ENCODE measurements at places on chromosomes 3 and 15.

- no peak for DNase-seq
Observed at GRCh38 chr15:39472621-39473297, 108.1 kb upstream of the THBS1 start.

DNA sequence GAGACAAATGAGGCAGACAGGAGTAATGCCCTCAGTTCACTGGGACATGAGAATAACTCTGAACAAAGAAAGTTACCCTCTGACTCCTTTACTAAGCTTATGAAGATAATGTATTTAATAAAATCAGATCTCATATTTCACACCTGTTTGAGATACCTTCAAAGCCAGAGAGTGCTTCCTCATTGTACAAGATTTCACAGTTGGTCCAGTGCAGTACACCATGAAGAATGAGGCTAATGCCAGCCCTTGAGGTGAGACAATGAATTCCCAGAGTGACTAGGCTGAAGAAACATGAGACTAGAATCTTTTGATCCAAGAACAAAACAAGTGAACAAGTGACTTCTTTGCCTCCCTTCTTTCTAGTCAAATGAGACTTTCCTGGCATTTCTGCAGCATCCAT, 1133.8 kb downstream of the TUSC7 start:
- no peak for DNase-seq

DNA sequence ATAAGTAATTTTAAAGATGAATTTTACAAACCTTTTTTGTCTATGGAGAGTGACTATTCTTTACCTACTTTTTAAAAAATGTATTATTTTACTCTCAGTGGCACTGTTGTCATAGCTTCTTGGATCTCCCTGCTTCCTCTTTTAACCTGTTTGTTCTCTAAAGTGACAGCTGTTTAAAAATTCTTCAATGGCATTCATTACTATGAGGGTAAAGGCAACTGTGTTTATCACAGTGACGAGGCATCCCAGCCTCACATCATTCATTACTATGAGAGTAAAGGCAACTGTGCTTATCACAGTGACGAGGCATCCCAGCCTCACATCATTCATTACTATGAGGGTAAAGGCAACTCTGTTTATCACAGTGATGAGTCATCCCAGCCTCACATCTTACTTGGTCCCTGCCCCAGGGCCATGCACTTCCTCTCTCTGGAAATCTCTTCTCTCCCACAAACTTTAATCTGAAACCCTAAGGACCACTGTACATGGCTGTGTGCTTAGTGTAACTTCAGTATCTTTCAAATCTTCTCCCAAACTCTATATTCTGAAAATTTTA, 101.7 kb upstream of the ZNF717 start:
- no peak for DNase-seq

- no peak for DNase-seq
Observed at GRCh38 chr3:188756241-188756640, 415.5 kb upstream of the TPRG1 start.

DNA sequence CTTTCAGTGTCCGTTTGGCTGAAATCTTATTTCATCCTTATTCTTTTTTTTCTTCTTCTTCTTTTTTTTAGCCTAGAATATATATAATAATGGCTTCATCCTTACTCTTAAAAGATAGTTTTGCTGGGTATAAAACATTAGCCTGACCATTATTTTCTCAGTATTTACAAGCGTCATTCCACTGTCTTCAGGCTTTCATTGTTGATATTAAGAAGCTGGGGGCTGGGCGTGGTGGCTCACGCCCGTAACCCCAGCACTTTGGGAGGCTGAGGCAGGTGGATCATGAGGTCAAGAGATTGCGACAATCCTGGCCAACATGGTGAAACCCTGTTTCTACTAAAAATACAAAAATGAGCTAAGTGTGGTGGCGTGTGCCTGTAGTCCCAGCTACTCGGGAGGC, 10.6 kb downstream of the ZNF710 start:
- no peak for DNase-seq

GRCh38 chr3:138908846-138909245, 38.1 kb downstream of the FOXL2 start:
- no peak for DNase-seq

DNA sequence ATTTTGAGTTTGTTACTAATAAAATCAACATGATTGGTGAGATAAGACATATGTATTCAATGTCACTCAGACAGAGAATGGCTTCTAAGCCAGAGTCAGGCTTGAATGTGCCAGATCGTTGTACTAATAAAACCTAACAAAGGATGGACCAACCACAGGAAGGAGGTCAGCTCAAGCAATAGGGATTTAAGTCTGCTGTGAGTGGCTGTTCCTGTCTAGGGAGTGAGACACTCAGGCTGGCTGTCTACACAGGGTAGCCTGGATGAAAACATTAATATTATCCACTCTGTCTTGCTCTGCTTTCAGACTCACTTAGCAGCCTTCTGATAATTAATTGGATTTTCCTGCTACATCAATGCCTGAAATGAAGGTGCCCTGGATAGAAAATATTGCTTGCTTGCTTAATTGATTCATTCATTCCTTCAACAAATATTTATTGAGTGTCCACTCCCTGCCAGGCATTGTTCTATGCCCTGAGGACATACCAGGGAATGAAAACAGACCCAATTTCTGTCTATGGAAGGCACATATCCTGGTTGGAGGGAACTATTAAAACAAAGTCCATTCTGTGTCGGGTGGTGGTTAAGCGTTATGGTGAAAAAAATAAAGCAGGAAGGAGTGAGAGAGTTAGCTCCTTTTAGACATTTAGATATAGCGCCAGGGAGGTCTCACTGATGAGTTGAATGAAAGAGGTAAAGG, 239.4 kb downstream of the CHST2 start:
- no peak for DNase-seq

DNA sequence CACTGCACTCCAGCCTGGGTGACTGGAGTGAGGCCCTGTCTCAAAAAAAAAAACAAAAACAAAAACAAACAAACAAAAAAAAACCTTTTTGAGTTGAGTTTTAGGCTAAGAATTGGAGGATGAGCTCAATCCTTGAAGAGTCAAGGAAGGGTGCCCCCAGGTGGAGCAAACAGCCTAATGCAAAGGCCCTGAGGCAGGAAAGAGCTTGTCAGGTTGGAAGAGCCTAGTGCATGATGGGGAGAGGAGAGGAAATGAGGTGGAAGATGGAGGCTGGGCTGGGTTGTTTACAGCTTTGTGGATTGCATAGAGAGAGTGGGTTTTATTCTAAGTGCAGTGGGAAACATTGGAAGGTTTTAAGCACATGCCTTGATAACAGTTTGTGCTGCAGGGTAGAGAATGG, 2.1 kb upstream of the SNX22 start:
- no peak for DNase-seq

DNA sequence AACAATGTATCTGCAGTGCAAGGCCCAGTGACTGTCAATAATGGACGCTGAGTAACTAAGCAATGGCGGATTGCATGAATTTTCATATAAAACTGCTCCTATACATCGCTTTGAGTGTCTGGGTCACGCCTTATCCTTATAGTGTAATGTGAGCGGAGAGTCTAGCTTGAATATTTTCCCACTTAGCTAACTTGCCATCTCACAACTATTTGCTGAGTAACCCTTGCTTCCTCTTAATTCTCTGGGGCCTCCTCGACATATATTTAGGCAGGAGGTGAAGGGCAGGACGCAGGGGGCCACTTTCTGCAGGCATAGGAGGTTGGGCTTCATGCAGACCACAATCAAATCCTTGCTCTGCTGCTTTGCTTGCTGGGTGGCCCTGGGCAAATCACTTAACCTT, 24.0 kb downstream of the ST8SIA2 start:
- no peak for DNase-seq

DNA sequence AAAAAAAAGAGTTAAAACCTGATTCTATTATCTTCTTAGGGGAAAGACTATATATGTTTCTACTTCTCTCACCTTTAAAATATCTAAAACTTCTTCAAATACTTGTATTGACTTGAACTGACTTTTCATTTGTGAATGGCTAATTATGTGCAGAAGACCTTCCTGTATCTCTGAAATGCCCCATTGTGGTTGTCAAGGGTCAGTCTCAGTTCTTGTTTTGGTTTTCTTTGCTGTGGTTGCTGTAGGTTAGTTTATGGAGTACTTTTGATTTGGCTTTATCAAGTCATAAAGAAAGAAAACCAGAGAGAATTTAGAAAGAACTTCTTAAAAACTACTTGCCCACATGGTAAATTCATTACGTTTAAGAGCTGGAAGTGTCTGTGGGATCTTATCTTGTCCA, 345.3 kb upstream of the POU1F1 start:
- no peak for DNase-seq

DNA sequence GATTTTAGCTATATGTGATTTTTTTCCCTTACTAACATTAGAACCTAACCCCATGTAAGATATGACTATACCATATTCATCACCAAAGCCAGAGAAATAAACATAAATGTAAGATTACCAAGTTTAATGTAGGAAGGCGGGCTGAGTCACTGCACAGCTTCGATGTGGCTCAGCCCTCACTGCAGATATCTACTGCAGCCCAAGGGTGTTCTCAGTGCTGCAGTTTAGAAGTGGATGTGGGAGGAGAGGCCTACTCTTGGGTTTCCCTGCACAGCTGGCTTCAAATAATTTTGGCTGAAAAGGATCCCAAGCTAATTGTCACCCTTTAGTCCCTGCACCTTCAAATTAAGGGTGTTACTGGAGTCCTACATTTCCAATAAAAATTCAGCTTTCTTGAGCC, 9.3 kb downstream of the ARPP19 start:
- no peak for DNase-seq

DNA sequence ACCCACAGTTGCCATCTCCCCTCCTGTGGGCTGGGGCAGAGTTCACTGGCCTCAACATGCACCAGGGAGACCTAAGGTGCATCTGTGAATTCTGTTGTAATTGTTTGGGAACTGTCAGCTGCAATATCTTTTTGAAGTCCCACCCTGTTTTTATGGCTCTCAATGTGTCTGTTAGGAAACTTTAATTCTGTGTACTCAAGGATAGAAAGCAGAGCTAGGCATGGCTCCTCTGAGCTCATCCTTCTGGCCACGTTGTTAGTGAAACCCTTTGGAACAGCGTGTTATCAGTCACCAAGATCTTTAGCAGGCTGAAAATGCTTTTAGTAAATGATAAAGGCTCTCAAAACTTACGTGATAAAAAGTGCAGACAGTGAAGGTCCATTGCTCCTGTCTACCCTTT, 33.6 kb upstream of the MTMR10 start:
- no peak for DNase-seq

- DNase-seq, result no peak
Observed at GRCh38 chr15:68341760-68342725, 64.5 kb downstream of the FEM1B start.

GRCh38 chr3:98612996-98613517, 19.6 kb upstream of the CPOX start:
- DNase-seq, result no peak

DNA sequence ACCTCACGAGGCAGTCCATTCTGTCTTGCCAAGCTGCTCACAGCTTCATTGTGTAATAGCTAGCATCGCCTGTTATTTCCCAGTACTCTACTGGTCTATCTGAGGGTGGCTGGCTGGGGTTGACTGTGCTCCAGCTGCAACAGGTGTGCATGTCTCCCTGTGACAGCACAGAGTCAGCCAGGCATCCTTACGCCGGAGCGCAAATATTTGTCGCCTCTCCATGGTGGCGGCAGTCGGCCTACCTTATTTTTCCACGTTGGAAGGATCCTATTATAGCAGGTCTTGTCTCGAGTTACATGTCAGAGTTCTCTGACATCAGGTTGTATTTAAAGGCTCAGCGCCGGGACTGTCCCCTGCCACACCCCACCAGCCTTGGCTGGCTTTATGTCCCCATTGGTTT, 307.1 kb downstream of the TLE3 start:
- DNase-seq, result no peak

- no peak for DNase-seq
Observed at GRCh38 chr3:146390957-146391356, 78.4 kb downstream of the PLSCR2 start.

- no peak for DNase-seq
Observed at GRCh38 chr3:160886421-160886820, 130.4 kb downstream of the PPM1L start.

DNA sequence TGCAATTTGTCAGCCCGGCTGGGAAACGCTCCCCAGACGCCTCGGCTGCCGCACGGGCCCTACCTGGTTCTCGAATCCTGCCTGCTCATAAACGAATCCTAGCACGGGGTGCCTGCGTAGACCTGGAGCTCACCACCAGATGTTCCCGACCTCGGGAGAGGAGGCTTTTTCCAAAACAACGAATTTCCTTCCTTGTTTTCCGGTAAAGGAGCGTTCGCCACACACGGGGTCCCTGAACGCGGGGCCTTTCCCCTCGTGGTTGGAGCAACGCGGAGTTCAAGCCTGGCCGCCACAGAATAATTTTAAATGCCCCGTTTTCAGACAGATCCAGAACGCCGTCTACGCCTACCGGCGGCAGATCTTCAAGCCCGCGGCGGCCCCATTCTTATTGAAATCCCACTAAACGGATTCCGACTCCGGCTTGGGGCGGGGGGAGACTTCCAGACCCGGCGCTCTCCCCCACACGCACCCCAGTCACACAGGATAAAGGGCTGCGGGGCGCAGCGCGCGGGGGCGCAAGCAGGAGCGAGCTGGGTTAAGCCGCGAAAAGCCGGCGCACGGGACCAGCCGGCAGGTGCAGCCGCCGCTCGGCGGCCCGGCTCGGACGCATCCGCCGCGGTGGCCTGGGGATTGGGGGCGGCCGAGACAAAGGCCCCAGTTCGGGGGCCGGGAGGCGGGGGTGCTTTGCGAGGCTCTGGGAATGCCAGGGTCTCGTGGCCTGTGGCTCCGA, 895 bp downstream of the GATA2 start:
- no peak for DNase-seq

GRCh38 chr3:43838009-43838758, 147.4 kb downstream of the ABHD5 start:
- DNase-seq, result no peak

GRCh38 chr3:127015282-127016042, 32.5 kb downstream of the PLXNA1 start:
- no peak for DNase-seq
